ENCODE measurements at places on chromosomes 16 and 17.

- peak; percentile 69 for DNase-seq
These were observed at the start of gene UNC13D for GRCh38 chr17:75843577-75844529. Gene UNC13D (minus strand): TSS chr17:75844404. CDS start chr17:75844337, 67 bp downstream.

DNA sequence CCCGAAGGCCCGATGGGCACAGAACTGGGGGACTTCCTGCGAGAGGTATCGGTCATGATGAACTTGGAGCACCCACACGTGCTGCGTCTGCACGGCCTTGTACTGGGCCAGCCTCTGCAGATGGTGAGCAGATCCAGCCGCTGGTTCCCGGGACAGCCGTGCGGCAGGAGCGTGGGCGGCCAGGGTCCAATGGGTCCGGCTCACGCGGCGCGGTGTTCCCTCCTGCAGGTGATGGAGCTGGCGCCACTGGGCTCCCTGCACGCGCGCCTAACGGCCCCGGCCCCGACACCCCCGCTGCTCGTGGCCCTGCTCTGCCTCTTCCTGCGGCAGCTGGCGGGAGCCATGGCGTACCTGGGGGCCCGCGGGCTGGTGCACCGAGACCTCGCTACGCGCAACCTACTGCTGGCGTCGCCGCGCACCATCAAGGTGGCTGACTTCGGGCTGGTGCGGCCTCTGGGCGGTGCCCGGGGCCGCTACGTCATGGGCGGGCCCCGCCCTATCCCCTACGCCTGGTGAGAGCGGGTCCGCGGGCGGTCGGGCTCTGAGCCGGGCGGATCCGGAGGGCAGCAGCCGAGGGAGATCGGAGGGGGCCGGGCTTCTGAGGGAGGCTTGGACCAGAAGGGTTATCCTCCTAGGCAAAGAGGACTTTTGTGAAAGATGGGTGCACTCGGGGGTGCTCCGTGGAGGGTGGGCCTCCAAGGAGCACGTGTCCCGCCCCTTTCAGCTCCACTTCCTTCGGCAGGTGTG lies 3.0 kb downstream of the TNK1 start:
- peak; percentile 84 for DNase-seq

DNA sequence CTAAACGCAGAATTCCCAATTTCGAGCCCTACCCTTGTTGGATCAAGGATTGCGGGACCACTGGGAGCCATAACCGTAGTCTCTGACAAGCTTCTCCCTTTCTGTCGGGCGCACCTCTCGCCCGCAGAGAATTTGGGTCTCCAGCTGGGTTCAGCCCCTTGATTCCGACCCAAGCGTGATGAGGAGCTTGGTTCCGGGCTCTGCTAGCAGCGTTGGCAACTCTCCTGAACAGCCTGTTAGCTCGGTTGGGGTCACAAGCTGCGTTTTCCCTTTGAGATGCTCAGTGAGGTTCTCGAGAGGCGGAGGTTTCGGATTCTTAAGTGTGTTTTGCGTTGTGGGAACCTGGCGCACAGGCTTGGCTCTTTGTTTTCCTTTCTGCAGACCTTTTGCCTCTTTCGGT lies 655 bp downstream of the ATXN1L start:
- DNase-seq: peak; percentile 25

DNA sequence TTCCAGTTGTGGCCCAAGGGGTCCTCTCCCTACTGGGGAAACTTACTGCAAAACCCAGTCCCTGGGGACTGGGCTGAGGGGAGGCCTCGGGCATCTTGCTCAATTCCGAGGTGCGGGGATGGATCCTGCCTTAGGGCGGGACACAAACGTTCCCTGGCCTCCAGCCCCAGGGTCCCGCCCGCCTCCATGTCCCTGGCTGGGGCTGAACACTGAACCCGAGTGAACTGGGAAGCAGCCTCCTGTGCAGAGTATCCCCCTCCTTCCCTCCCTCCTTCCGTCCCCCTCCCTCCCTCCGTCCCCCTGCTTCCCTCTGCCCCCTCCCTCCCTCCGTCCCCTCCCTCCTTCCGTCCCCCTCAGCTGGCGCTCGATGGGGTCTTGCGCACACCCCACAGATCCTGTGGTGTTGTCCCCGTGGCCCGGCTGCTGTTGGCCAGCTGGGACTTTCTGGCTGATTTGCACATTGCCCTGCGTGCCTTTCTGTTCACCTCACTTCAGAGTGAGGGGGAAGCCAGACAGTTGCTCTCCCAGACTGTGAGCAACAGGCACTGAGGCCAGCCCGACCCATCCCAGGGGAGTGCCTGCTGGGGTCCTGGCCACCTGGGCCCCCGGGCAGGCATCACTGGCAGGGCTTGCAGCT lies 5.5 kb downstream of the TRAF7 start:
- DNase-seq: no peak

GRCh38 chr17:82647593-82648164 lies 565 bp downstream of the WDR45B start:
- DNase-seq: peak; percentile 59

Measured in activated T-cell treated with anti-CD3 and anti-CD28 coated beads, Interleukin-2, amount 50 U/mL, for 72 hours (primary cell).